ENCODE measurements at places on chromosomes 11 and 22.

GRCh38 chr22:42585096-42585495 lies 29.6 kb downstream of the POLDIP3 start:
- no peaks in the 10 kb centered on the region for H3K36me3 ChIP-seq
- no peak overlapping the region for H3K4me3 ChIP-seq
- peaks cover 17% of the 10 kb centered on the region for H3K4me1 ChIP-seq

GRCh38 chr22:36192542-36192941 lies 9.1 kb downstream of the APOL4 start:
- no peak overlapping the region for H3K4me3 ChIP-seq
- peaks cover 2% of the 10 kb centered on the region for H3K4me1 ChIP-seq
- H3K27ac ChIP-seq, result no peak overlapping the region
- DNase-seq, result no peak
- no peaks in the 10 kb centered on the region for H3K27me3 ChIP-seq

DNA sequence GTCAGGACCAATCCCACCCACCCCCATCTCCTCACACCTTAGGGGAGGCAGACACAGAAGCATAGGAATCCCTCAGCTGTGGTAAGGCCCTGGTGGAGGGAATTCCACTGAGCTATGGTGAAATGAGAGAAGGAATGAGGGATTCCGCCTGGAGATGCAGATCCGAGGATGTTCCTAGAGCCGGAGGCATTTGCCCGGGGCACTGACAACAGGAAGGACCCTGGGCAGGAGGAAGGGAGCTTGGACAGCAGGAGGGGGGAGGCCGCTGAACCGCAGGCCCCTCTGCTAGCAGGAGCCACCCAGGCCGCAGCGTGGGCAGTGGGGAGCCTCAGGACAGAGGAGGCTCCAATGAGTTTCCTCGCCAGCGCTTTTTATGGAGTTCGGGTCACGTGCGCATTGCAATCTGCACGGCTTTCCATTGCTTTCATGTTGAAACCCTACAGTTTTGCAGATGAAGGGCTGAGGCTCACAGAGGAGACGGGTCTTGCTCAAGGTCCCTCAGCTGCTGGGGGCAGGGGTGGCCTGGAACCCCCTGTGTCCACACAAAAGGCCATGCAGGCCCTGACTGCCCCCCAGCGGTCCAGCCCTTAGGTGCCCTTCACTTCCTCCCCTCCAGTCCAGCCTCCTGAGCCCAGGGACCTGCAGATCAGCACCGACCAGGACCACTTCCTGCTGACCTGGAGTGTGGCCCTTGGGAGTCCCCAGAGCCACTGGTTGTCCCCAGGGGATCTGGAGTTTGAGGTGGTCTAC lies 15.5 kb downstream of the CSF2RB start:
- no peaks in the 10 kb centered on the region for H3K27me3 ChIP-seq
- no peak overlapping the region for H3K27ac ChIP-seq
- DNase-seq, result no peak
- H3K4me1 ChIP-seq, result no peaks in the 10 kb centered on the region
- H3K4me3 ChIP-seq, result no peak overlapping the region
- no peaks in the 10 kb centered on the region for H3K36me3 ChIP-seq

DNA sequence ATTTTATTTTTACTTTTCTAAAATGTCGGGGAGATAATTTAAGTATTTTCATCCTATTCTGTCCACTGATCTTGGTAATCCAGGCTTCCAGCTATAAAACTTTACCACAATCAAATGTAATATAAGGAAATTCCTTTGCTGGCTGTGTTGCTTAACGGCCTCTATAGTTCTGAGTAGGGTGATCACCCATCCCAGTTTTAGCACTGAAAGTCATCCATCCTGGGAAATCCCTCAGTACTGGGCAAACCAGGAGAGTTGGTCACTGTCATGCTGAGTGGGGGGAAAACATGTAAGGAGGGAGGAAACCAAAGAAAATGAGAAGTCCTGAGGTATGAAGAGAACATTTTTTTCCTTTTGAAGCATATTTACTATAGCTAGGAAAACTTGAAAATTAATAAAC lies 12.8 kb upstream of the BACE1-AS start:
- no peaks in the 10 kb centered on the region for H3K27me3 ChIP-seq
- H3K36me3 ChIP-seq, result peaks cover 16% of the 10 kb centered on the region
- peaks cover 8% of the 10 kb centered on the region for H3K4me1 ChIP-seq
- DNase-seq, result no peak
- no peak overlapping the region for H3K4me3 ChIP-seq

GRCh38 chr11:5700421-5701054 lies 10.9 kb downstream of the TRIM22 start:
- H3K36me3 ChIP-seq, result no peaks in the 10 kb centered on the region
- H3K4me3 ChIP-seq, result no peak overlapping the region
- no peaks in the 10 kb centered on the region for H3K4me1 ChIP-seq

- H3K4me3 ChIP-seq, result no peak overlapping the region
- H3K27me3 ChIP-seq, result no peaks in the 10 kb centered on the region
- H3K4me1 ChIP-seq, result no peaks in the 10 kb centered on the region
- no peaks in the 10 kb centered on the region for H3K36me3 ChIP-seq
Measured at GRCh38 chr11:78638704-78639380, 64.2 kb upstream of the NARS2 start.

DNA sequence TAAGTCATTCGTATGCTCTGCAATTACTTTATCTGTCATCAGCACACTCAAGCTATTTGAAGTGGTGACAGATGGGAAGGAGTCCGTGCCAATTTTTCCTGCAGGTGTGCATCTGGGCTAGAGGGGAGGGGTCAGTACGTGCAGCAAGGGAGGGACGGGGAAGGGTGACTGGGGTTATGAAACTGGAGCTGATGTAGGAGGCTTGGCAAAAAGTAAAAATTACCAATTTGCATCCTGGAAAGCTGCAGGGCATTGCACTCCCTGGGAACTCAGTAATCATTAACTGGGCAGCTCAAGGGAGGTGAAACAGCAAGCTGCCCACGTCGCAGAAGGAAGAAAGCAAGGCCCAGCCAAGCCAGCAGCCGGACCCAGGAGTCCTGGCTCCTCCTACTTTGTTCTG lies 87.1 kb upstream of the TMEM45B start:
- no peaks in the 10 kb centered on the region for H3K27me3 ChIP-seq
- H3K4me1 ChIP-seq, result no peaks in the 10 kb centered on the region
- H3K36me3 ChIP-seq, result no peaks in the 10 kb centered on the region
- H3K4me3 ChIP-seq, result no peak overlapping the region
- no peak overlapping the region for H3K27ac ChIP-seq

GRCh38 chr11:17813391-17814059 lies 78.9 kb downstream of the KCNC1 start:
- no peak overlapping the region for H3K4me3 ChIP-seq
- no peak for DNase-seq
- no peaks in the 10 kb centered on the region for H3K36me3 ChIP-seq
- H3K4me1 ChIP-seq, result peaks cover 39% of the 10 kb centered on the region

DNA sequence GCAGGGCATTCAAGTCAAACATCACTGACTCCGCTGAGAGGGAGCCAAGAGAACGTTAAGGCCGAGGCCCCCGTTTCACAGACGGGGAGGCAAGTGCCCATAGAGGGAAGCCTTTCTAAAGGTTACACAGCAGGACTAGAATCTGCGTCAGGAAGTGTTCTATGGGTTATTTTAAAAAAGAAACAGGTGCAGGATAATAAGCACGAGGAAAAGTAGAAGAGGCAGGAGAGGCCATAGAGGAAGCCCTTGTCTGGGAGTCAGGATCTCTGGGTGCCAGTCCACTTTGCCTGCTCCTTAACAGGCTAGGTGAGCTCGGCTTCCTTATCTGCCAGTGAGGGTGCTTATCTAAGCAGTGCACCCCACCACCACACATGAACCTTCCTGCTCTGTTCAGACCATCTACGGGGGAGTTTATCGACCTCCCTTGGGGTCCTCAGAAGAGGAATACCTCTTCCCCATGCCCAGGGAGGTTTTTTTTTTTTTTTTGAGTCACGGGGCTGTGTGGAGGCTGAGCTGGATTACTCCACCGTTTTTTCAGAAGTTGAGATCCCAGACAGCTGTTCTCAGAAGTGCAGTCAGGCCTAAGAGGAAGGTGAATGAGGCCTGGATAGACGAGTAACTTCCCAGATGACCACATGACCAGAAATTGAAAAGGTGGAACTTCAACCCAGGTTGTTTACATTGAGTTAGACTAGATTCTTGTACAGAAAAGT lies 1.2 kb upstream of the FCHSD2 start:
- H3K27me3 ChIP-seq, result no peaks in the 10 kb centered on the region
- DNase-seq, result no peak
- H3K27ac ChIP-seq, result peak overlapping the region; percentile 97

- peaks cover 81% of the 10 kb centered on the region for H3K4me1 ChIP-seq
- no peaks in the 10 kb centered on the region for H3K36me3 ChIP-seq
- peak overlapping the region; percentile 99 for H3K27ac ChIP-seq
Measured at GRCh38 chr11:65429724-65430405, 7.3 kb downstream of the NEAT1 start.

DNA sequence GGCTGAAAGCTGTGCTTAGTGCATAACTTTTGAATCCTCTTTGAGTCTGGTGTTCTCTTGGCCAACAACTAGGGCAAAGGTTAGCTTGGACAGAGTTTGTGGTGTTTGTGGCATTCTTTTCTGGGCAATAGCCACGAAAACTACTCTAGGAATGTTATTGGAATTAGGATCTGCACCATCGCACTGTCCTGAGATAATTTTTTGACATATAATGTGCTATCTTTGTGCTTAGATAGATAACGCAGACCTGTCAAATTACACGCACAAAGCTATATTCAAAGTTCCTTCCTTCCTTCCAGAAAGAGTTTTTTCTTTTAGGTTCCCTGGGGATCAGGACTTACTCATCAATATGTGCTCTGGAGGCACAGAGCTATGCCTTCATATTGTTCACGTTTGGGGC lies 166.8 kb upstream of the MTMR2 start:
- no peak for DNase-seq
- no peaks in the 10 kb centered on the region for H3K27me3 ChIP-seq
- H3K4me3 ChIP-seq, result no peak overlapping the region
- H3K36me3 ChIP-seq, result no peaks in the 10 kb centered on the region

- DNase-seq, result no peak
- peaks cover 5% of the 10 kb centered on the region for H3K4me1 ChIP-seq
- H3K36me3 ChIP-seq, result no peaks in the 10 kb centered on the region
- no peak overlapping the region for H3K27ac ChIP-seq
Measured at GRCh38 chr11:122789907-122790306, 48.4 kb upstream of the CRTAM start.

DNA sequence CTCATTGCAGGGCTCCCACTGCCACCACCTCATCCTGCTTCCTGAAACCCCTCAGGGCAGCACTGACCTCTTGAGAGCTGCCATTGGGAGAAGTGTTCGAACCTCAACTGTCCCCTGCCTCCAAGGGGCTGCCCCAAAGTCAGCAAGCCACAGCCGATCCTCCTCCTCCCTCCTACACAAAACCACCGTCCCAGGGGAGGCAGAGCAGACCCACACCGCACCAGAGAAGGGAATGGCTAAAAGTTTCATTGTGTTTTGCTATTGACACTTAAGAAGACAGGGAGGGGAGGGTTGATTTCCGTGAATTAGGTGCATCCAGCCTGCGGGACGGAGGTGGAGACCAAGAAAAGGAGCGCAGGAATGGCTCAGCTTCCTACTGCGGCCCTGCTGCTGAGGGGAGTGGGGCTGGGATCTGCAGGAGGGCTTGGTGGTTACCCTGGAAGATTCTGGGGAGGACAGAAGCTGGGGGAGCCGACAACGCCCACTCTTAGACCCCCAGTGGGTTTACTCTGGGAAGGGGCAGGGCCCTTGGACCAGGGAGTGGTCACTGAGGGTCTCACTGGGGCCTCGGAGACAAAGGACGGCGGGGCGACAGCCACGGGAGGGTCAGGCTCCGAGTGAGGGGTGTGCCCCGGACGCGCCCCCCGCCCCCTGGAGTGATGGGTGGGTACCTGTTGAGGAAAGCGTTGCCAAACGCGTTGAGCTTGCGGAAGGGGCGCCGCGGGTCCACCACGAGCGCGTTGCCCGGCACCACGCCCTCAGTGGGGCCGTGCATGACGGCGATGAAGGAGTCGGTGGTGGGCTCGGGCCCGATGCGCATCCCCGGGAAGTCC lies 815 bp downstream of the EHD1 start:
- H3K27me3 ChIP-seq, result no peaks in the 10 kb centered on the region
- H3K4me1 ChIP-seq, result peaks cover 66% of the 10 kb centered on the region
- H3K27ac ChIP-seq, result peak overlapping the region; percentile 84
- no peak for DNase-seq

- H3K4me3 ChIP-seq, result no peak overlapping the region
- no peaks in the 10 kb centered on the region for H3K27me3 ChIP-seq
- no peaks in the 10 kb centered on the region for H3K4me1 ChIP-seq
Measured at GRCh38 chr11:15119352-15119751, 4.6 kb downstream of the INSC start.

DNA sequence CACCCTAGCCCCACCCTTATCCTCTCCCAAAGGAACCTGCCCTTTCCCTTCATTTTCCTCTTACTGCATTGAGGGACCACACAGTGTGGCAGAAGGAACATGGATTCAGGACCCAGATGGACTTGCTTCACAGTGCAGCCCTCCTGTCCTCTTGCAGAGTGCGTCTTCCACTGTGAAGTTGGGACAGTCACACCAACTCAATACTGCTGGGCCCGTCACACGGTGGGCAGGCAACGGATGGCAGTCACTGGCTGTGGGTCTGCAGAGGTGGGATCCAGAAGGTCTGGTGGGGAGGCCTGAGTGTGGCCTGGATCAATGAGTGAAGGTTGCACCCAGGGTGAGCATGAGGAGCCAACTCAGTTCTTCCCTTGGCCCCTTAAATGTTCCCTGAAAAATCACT lies 129.9 kb upstream of the B3GAT1 start:
- H3K27me3 ChIP-seq, result no peaks in the 10 kb centered on the region
- H3K4me3 ChIP-seq, result no peak overlapping the region
- H3K27ac ChIP-seq, result no peak overlapping the region
- DNase-seq, result no peak

DNA sequence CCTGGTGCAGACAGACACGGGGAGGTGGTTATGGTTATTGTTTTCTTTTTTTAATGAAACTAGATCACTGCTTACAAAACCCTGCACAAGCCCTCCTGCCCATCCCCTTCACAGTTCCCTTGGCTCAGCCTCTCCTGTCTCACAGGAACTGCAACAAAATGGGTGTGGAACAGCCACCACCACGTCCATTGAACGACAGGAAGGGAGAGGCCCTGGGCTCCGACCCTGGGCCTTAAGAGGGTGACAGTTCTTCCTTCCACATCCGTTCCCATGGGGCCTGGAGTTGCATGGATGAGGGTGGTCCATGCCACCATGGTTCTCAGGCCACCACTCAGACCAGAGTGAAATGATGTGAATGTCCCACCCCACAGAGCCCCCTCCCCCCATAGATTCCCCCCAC lies 15.7 kb downstream of the PRPF19 start:
- no peaks in the 10 kb centered on the region for H3K27me3 ChIP-seq
- H3K4me3 ChIP-seq, result no peak overlapping the region
- no peak overlapping the region for H3K27ac ChIP-seq
- no peaks in the 10 kb centered on the region for H3K4me1 ChIP-seq
- H3K36me3 ChIP-seq, result no peaks in the 10 kb centered on the region

GRCh38 chr11:10410106-10410843 lies 44.8 kb upstream of the AMPD3 start:
- peaks cover 46% of the 10 kb centered on the region for H3K4me1 ChIP-seq
- no peak for DNase-seq
- no peak overlapping the region for H3K27ac ChIP-seq
- no peaks in the 10 kb centered on the region for H3K27me3 ChIP-seq
- no peaks in the 10 kb centered on the region for H3K36me3 ChIP-seq
